ENCODE measurements at places on chromosomes 16 and 17.
A peak's percentile ranks its signal among the peaks of the same experiment; 100 is the strongest.

- DNase-seq = no peak
These were observed 128.8 kb downstream of the CYB561 start for GRCh38 chr17:63317166-63317840.

DNA sequence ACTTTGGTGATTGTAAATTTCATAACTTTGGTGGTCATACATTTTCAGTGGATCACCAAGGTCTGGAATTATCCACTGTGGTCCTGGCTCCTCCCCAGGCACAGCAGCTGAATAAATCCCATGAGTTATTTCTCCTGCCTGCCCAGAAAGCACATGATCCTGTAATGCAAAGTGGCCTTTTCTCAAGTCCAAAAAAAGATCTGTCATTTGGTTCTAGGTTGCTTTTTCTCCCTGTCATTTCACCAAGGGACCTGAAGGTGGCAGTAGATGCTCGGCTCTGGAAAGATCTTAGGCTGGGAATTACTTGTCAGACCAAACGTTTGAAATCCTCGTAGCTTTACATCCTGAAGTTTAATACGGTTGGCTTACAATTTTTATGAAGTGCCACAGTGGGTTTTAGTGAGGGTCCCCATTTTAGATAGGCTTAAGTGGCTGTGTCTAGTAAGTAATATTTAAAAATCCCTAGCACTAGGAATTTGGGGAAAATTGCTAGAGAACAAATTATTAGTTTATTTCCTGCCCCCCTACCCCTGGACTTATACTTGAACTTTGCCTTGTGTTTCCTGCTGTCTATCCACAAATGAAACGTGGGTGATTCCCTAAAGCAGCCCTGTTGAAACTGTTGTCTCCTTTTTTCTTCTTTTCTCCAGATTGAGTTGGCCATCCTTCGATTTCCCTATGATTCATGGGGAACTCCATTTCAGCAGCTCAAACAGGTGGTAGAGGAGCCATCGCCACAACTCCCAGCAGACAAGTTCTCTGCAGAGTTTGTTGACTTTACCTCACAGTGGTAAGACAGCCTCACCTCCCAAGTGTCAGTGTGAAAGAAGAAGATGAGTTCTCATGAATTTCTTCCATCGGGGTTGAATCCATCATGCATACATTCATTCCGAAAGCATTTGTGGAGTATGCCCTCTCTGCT lies 111.7 kb downstream of the MAP2K6 start:
- DNase-seq = peak; percentile 20

- peak; percentile 45 for DNase-seq
These were observed 891 bp downstream of the CORO1A start for GRCh38 chr16:30184096-30184890.

GRCh38 chr16:85216522-85217375 lies 104.5 kb upstream of the CIBAR2 start:
- DNase-seq = no peak

- peak; percentile 85 for DNase-seq
These were observed 58.5 kb downstream of the TMEM235 start for GRCh38 chr17:78289802-78290363.

GRCh38 chr17:61040666-61041065 lies 359.0 kb upstream of the TBX2 start:
- no peak for DNase-seq

DNA sequence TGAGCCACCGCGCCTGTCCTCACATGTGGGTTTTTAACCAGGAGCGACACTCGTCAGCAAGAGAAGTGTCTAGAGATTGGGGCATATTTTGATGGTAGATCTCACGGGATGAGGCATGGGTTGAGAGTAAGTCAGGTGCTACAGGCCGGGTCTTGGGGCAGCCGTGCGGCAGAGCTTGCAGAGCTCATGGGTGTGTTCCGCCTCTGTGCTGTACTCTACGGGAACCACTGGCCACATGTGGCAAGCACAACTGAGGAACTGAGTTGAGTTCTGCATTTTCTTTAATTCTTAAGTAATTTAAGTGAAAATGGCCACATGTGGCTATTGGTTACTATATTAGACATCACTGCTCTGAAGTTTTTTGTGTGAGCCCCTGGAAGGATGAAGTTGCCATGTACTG lies 9.6 kb downstream of the CLUAP1 start:
- no peak for DNase-seq

- DNase-seq = no peak
These were observed 2.2 kb upstream of the TRAF4 start for GRCh38 chr17:28741358-28742349.

DNA sequence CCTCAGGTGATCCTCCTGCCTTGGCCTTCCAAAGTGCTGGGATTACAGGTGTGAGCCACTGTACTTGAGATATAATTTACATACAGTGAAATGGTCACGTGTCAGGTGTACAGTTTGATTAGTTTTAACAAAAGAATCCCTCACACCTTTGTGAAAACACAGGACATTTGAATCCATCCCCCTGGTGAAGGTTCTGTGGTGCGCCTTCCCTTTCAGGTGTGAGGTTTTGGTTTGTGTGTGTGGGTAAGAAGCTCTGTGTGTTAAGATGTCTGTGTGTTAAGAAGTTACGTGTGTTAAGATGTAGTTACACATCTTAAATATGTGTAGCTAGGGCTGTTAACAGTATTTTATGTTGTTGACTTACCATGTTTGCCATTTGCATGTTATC lies 4.4 kb downstream of the SEC14L1 start:
- no peak for DNase-seq

GRCh38 chr17:11742886-11743285 lies 144.6 kb downstream of the DNAH9 start:
- DNase-seq = no peak

DNA sequence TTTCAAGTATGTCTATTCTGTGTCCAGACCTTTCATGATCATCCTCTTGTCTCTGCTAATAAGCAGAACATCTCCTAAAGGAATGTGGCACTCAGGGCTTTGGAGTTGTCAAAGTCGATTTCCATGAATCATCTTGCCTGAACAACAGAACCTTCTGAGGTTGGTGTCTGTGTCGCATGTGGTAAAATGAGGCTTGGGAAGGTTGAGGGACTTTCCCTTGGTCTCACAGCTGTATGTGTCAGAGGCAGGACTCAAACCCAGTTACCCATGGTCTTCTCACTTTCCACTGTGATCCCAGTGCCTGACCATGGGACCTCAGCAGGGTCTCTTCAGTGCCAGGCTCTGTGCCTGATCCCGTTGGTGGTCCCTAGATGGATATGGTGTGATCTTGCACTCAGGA lies 4.2 kb upstream of the GPRC5B start:
- DNase-seq = no peak

DNA sequence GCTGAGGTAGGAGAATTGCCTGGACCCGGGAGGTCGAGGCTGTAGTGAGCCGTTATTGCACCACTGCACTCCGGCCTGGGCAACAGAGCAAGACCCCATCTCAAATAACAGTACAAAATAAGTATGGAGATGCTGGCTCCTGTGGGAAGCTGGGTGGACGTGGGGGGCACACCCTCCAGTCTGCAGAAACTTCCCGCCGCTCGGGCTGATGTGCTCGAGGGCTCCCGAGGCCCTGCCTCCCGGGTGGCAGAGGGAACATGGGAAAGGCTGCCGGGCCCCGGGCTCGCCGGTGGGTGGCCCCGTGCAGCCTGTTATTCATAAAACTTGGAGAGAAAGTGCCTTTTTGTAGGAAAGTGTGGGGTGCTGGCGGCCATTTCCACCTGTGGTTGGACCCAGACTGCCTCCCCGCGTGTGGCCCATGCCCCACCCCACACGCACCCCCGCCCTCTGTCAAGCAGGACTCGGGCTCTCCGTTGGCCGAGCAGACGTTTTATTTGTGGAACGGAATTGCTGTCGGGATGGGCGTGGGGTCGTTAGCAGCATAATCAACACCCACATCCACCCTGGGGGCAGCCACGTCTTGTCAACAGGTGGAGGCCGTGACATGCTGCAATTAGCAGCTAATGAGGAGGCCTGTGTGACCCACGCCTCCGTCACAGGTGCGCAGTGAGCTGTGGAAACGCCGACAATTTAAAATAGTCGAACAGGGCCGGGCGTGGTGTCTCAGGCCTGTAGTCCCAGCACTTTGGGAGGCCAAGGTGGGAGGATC lies 7.4 kb upstream of the CIAO3 start:
- no peak for DNase-seq

DNA sequence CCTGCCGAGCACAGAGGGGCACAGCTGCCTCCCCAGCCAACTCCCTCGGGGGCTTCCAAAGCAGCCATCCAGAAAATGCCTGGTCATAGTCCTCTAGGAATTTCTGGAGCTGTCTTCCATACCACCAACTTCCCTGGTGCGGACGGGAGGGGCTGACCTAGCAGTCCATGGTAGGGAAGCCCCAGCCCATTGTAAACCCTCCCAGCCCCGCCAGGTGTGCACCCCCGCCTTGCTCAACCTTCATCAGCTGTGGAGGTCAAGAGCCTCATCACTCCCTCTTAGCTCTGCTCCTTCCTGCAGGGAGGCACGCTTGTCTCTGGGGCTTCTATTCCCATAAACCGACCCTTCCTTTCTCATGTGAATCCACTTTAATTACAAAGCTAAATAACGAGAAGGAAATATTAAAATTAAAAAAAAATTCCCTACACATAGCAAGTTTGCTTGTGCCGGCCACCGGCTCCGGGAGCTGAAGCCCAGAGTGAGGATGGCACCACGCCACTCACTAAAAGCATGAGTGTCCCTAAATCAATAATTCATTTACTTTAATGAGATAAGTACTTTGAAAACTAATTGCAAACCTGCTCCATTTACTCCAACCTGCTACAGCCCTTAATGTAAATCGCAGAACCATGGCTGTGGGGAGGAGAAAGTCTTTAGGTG lies 181.4 kb downstream of the ENGASE start:
- no peak for DNase-seq

- DNase-seq = no peak
These were observed 819.8 kb upstream of the SOX9 start for GRCh38 chr17:71301063-71301462.

- DNase-seq = no peak
These were observed 133.3 kb downstream of the ENGASE start for GRCh38 chr17:79207960-79208359.

DNA sequence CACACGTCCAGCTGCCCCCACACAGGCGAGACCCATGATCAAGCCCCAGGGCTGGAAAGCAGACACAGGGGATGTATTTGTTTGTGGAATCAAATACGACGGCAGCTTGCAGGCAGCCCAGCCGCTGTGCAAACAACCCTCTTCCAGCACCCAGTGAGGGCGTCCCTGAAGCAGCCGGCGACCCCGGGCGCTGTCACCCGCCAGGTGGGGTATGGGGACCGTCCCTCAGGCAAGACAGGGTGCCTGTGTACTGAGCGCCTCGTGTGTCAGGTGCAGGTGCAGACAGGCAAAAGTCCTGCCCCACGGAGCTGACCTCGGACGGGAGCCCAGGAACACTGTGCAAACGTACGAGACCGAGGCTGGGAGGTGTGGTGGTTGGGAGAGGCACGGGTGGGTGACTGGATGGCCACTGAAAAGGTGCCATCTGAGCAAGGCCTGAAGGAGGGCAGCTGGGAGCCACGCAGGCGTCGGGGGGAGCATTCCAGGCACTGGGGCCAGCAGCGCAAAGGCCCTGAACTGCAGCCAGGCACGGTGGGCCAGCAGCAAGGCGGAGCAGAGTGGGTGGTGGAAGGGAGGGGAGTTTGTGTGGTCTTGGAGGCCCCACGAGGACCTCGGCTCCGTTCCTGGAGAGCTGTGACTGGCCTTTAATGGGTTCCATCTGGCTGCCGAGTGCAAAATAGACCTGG lies 48.5 kb downstream of the CBFA2T3 start:
- no peak for DNase-seq

- DNase-seq = peak; percentile 84
These were observed 81.0 kb downstream of the TMEM100 start for GRCh38 chr17:55641676-55642081.

DNA sequence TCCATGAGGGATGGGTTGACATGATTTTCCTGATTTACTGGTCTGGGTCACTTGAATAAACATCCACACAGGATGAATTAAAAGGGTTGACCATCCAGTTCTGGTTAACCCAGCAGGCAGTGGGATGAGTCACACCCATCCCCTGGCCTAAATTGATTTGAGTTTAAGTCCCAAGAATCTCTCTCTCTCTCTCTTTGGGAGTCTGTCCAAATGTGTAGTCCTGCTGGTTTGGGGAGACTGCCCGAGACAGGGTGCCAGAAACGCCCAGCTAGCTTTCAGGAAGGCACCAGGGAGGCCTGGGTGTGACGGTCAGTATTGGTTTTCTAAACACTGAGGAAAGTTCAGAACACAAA lies 38.8 kb downstream of the SCPEP1 start:
- DNase-seq = no peak

- DNase-seq = peak; percentile 74
These were observed 87.8 kb downstream of the SMG6 start for GRCh38 chr17:2215616-2216364.

Data from left cardiac atrium (tissue), 4 donors.